Activated CD8-positive, alpha-beta T cell treated with anti-CD3 and anti-CD28 coated beads for 36 hours (primary cell): ENCODE measurements at places on chromosomes 7 and 10. TPM values are rescaled to one million over a fixed set of nuclear protein-coding genes. Genes with fewer than 3 reads are reported as not detected.

DNA sequence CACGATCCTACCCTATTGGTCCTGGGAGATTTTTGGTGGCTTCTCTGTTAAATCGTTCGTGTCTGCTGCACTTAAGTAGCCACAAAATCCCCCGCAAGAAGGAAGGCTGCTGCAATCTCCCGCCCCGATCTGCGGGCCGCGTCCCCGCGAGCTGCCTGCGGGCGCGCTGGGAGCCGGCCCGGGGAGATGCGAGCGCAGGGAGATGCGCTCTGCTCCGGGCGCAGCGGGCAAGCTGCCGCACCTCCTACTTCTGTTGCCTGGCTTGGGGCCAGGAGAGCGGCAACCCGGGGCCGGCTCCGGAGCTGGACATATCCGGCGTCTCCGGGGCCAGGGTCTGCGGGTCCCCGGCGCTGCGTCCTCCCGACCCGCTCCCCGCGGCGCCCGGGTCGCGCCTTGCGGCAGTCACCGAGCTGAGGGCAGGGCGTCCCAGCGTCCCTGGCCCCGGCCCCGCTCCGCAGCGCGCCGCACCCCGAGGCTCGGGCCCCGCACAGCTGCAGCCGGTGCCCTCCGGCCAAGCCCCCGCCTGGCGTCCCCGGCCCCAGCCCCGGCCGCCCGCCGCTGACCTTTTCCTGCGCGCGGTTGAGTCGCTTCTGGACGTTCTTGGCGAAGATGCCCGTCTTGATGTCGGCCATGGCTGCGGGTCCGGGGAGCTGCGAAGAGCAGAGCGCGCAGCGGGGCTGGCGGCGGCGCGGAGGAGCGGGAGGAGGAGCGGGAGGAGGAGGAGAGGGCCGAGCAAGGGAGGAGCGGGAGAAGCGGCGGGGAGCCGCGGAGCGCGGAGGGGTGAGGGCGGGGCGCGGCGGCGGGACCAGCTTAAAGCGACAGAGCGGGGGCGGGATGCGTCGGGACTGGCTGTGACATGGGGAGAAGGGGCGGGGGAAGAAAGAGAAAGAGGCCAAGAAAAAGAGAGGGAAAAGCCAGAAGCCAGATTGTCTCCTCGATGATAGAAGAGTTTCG is at the start of gene AMPH:
Gene AMPH, minus strand, starts transcription at position 654 of the 954 bp plus-strand sequence. Its CDS starts 22 bp downstream, at position 632.
- peak within 1 kb of the TSS; percentile 56 for H3K4me3 ChIP-seq
- peaks cover 44% of the 10 kb centered on the region for H3K27me3 ChIP-seq
- H3K4me1 ChIP-seq, result peaks cover 6% of the 10 kb centered on the region

- no peaks in the 10 kb centered on the region for H3K36me3 ChIP-seq
- H3K4me1 ChIP-seq, result no peaks in the 10 kb centered on the region
- no peak overlapping the region for H3K4me3 ChIP-seq
- H3K27ac ChIP-seq, result no peak overlapping the region
Observed at GRCh38 chr10:121578298-121578697, 19.9 kb downstream of the FGFR2 start.

Gene ANLN
- 45.0 TPM for total RNA-seq

Gene NUTM2B
- 0.83 TPM for total RNA-seq

DNA sequence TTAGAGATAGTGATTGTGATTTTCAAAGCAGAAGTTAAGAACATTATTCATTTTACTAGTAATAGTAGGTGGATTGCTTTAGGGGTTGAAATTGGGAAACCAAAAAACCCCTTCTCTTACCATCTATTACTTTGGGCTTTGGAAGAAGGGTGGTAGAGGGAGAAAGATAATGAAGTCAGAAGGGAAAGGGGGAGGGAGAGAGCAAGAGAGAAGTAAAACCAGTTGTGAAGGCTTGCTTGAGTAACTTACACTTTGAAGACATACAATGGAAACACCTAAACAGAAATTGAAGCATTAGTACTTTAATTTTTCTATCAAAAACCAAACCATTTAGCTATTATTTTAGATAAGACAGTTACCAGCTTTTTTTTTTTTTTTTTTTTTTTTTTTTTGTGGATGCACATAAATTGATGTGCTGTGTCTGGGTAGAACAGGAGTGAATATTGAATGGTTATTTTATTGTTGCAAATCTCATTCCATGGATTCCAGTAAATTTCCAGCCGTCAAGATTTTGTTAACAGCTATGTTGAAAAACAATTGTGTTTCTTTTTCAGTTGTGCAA is 5.5 kb downstream of the PRKAR2B start:
- DNase-seq, result no peak
- H3K4me1 ChIP-seq, result peaks cover 9% of the 10 kb centered on the region
- H3K36me3 ChIP-seq, result no peaks in the 10 kb centered on the region
- H3K27ac ChIP-seq, result no peak overlapping the region

GRCh38 chr7:90516257-90516656 is 46.8 kb downstream of the PTTG1IP2 start:
- H3K36me3 ChIP-seq, result no peaks in the 10 kb centered on the region
- no peak for DNase-seq
- peaks cover 6% of the 10 kb centered on the region for H3K27me3 ChIP-seq
- no peaks in the 10 kb centered on the region for H3K4me1 ChIP-seq

- H3K4me3 ChIP-seq, result no peak overlapping the region
- no peaks in the 10 kb centered on the region for H3K4me1 ChIP-seq
- no peak overlapping the region for H3K27ac ChIP-seq
- H3K36me3 ChIP-seq, result no peaks in the 10 kb centered on the region
Observed at GRCh38 chr10:8639486-8640185, 585.1 kb downstream of the GATA3 start.

GRCh38 chr10:21797984-21798765 is 205.4 kb downstream of the DNAJC1 start:
- no peaks in the 10 kb centered on the region for H3K27me3 ChIP-seq
- peaks cover 28% of the 10 kb centered on the region for H3K36me3 ChIP-seq
- no peak overlapping the region for H3K4me3 ChIP-seq
- H3K27ac ChIP-seq, result peak overlapping the region; percentile 53
- DNase-seq, result no peak

Gene TES
- 63.9 TPM for total RNA-seq

DNA sequence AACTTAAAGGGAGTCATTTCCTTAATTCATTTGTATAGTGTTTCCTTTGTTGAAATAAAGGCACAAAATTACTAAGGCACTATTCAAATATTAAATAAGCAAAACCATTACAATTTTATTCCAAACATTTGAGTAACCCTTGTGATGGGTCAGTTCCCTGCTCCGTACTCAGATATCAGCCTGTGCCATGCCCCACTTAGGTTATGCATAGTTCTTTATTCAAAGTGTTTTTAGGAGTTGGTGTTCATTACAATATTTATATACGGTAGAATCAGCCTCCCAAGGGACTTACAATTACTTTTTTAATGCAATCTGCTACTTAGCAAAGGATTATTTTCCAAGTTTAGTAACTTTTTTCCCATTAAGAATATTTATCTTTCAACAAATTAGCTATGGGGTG is 119.3 kb upstream of the SEMA3D start:
- H3K27ac ChIP-seq, result no peak overlapping the region
- H3K27me3 ChIP-seq, result no peaks in the 10 kb centered on the region
- no peak overlapping the region for H3K4me3 ChIP-seq
